ENCODE measurements at places on chromosomes 12 and 14.
A peak's percentile ranks its signal among the peaks of the same experiment; 100 is the strongest.

GRCh38 chr14:37594238-37594970 lies 645 bp downstream of the FOXA1 start:
- DNase-seq: peak; percentile 57

DNA sequence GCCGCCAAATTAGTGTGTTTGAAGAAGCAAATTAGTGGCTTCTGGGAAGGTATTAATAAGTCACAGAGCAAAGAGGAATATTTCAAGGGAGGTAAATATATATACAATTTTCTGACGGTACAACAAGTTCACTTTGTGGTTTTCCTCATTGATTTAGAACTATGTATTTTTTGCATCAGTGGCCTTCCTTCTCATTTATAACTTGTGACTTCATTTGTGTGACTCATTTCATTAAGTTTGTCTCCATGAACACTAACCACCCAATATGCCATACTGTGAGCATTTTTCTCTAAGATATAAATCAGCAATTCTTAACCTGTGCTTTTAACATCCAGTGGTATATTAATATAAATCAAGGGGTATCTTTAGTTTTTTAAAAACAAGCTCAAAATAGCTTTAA lies 29.3 kb upstream of the ARHGAP5 start:
- no peak for DNase-seq

GRCh38 chr14:21287168-21287567 lies 7.3 kb downstream of the RPGRIP1 start:
- no peak for DNase-seq

DNA sequence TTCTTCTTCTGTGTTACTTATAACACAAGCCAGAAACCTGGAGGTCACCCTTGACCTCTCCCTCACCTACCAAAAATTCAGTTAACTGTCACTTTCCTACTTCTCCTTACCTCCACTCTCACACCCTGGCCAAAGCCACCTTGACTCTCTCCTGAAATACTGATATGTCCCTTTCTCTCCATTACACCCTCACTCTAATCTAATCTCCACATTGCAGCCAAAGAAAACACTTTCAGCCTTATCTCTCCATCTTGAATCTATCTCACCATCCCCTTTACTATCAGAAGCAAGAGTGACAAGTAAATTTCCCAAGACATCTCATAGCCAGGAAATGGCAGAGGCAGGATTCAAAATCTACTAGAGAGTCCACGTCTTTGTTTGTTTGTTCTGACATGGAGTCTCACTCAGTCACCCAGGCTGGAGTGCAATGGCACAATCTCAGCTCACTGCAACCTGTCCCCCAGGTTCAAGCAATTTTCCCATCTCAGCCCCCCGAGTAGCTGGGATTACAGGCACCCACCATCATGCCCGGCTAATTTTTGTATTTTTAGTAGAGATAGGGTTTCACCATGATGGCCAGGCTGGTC lies 28.0 kb upstream of the USP15 start:
- DNase-seq: no peak

GRCh38 chr12:20403230-20403629 lies 34.9 kb downstream of the PDE3A start:
- DNase-seq: no peak

GRCh38 chr12:113942209-113942608 lies 23.9 kb downstream of the RBM19 start:
- no peak for DNase-seq

GRCh38 chr14:50087341-50088116 lies 28.8 kb downstream of the VCPKMT start:
- DNase-seq: peak; percentile 58

DNA sequence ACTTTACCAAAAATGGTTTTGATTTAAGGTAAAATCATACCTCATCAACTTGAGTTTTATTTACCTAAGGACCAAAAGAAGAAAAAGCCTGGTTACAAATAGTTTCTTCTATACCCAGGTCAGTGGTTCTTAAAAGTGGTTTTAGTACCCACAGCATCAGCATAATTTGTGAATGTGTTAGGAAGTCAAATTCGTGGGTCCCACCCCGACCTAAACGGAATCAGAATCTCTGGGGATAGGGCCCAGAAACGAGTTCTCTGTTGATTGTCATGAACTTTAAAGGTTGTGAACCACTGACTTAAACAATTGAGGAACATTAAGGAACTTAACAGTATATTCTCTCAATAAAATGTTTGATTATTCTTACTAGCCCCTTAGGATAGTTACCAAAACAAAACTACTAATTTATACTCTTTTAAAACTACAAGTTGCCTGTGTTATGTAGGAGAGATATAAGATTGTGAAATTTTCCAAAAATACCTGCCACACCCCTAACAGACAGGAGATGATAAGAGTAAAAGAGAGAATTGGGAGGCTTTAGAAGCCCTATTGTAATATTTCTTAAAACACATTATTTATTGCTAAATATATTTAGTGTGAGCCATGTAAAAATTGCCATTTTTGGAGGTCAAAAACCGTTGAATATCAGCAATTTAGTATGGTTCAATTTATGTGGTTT lies 669 bp upstream of the SLC25A21 start:
- no peak for DNase-seq

DNA sequence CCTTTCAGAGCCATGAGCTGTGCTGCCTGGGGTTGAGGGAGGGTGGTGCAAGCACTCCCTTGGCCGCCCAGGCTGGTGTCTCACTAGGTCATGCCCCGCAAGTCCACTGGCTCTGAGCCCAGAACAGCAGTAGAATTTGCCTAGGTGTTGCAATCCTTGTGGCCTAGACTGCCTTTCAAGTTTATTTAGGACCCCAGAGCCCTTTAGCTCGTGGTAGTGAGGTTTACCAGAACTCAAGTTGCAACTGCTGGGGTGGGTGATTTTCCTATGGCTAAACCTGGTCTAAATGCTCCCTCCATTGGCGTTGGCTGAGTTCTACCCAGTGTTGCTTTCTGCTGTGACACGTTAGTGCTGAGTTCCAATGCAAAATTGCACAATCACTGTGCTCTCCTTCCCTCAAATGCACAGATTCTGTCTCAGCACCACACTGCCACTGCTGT lies 287.2 kb downstream of the BCAT1 start:
- peak; percentile 95 for DNase-seq

GRCh38 chr12:49054524-49054923 lies 6.1 kb downstream of the KMT2D start:
- DNase-seq: no peak

DNA sequence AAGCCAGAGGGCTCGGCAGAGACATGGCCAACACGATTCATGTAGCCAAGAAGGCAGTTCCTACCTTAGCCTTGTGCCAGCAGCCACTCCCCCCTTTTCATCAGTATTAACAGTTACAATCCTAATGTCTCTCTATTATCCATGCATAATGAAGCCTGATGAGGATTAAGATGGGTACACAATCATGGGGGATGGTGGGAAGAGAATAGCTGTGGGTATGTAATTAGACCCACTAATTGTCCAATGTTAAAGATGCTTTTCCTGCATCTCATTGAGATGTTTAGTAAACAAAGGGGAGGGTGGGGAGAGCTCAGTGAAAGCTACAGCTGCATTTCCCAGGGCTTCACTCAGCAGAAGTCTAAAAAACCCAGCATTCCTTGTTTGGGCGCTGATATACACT lies 70.4 kb upstream of the CMKLR1 start:
- no peak for DNase-seq

DNA sequence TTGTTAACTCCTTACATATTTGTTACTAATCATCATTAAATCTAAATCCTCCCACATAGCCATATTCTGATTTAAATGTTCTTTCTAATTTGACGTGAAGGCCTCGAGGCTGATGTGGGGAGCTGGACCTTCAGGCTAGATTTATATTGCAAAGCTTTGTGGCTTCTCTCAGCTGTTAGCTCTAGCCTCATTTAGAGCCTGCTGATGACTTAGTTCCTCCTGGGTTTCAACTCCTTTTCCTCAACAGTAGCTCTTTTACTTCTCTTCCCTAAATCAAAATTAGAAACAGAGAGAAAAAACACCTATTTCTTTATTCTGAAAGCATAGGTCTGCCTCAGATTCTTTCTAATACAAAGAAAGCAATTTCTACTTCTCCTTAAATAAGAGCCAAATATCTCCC lies 477.5 kb upstream of the CCDC196 start:
- DNase-seq: peak; percentile 4

DNA sequence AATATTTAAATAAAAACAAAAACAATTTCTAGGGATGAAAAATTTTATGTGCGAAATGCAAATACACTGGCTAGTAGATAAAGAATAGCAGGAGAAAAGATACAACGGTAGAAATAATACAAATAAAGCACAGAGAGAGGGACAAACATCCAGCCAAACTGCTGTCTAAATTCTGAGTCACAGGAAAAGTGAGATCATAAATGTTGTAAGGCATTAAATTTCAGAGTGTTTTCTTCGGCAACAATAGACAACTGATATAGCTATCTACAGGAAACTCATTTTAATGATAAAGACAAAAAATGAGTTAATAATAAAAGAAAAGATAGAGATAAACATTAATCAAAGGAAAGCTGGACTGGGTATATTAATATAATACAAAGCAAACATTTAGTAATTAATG lies 122.2 kb downstream of the NTS start:
- DNase-seq: no peak

DNA sequence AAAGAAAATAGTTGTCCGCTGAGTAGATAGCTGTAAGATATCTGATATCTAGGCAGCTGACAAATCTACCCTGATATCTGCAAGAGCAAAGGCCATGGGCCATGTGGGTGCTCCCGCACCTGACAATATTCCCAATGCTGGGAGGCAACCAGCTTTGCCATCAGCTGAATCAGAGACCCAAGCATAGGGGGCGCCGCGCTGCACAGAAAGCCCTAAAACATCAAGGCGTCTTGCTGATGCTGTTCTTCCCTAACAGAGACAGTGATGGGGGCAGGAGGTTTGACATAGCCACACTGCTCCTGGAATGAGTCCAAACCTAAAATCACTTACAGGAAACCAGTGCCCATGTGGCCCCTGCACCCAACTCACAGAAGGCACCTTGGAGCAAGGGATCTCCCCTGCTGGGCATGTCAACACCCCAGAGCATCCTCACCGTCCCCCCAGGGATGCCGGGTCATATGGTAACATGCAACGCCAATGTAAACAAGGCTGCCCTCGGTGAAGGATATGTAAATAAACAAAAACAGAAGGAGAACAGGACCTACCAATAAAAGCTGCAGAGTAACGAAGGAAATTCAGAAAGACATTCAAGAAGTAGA lies 199.5 kb downstream of the TMEM132D start:
- no peak for DNase-seq

DNA sequence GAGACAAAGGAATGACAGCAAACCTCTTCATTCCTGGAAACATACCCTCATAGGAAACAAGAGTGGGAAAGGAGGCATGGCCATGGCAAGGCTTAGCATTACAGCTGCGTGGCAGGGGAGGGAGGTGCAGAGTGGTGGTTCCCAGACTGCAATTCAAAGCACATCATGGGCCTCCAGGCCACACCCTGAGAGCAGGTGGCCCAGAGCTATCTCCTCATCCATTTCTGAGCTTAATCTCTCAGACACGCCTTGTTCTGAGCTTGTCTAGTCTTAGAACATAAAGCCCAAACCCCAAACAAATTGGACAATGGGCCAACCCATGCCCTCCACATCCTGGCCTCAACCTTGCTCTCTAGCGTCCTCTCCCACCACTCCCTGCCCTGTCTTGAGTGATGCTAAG lies 5.9 kb upstream of the KRT3 start:
- no peak for DNase-seq

DNA sequence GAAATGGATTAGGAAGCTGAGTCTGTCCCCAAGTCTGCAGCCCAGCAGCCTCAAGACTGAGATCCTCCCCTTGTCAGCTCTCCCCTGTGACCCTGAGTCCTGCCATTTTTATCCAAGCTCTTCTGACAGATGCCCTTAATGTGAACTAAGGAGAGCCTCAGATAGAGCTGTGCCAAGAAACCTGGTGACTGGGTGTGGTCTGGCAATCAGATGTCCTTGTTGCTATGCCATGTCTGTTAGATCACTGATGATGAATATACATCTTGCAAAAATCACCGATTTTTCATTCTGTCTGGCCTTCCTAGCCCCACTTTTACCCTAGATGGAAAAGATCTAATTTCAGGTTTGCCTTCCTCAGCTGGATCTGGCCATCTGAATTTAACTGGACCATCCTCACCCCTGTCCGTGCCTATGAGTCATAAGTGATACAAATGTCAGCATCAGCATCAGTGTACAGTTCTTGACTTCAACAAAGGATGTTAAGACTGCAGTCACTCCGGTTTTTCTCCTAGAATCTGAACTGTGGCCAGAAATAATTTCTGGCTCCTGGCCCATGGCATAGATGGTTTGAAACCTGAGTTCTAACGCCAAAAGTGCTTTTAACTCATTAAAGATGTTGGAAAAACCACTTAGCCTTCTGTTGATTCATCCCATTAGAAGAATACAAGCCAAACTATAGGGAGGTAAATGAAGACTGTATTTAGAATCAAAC lies 61.2 kb upstream of the GRIP1 start:
- DNase-seq: no peak

DNA sequence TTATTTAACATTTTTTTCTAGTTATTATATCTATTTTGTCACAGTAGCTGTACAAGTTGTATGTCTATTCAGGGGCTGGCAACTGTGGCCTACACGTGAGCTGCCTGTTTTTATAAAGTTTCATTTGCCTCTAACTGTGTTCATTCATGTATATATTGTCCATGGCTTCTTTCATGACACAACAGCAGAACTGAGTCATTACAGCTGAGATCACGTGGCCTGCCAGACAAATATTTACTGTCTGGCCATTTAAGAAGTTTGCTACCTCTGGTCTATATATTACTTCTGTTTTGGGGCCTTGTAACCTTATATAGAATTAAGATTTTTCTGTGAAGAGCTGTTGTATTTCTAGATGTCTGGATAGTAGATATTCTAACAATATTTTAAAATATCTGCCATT lies 37.9 kb downstream of the KIAA0586 start:
- DNase-seq: no peak

DNA sequence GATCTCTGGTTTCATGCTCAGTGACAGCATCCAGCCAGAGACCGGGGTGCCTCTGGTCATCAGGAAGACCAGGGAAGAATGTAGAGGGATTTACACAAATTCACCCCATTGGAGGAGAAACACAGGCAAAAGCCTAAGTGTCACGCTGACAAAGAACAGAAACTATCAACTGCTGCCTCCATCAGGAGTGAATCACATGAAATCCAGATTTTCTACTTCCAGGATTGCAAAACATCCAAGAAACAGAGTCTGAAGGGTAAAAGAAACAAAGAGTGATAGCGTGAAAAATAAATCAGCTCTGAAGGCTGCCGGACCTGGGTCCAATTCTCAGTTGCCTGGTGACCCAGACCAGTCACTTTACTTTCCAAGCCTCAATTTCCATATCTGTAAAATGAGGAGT lies 136.1 kb upstream of the MAP1LC3B2 start:
- peak; percentile 81 for DNase-seq

DNA sequence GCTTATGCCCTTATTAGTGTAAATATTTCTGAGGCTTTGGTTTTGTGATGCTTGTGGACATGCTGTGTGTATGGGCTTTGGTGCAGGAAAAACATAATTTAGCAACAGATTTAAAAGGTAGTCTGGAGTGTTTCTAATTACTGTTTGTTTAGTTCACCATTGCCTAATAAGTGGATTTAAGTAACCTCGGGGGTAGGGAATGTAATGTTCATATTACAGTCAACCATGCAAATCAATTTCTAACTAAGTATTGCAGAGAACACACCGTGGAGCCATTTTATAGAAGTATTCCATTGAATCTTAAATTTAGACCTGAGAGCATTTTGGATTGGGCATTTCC lies 53.5 kb downstream of the ANO6 start:
- DNase-seq: no peak

GRCh38 chr12:68178774-68179439 lies 19.4 kb upstream of the IFNG start:
- no peak for DNase-seq

- DNase-seq: no peak
Observed at GRCh38 chr14:57549016-57549564, 55.4 kb upstream of the CCDC198 start.

GRCh38 chr14:85187521-85187920 lies 342.4 kb upstream of the FLRT2 start:
- DNase-seq: no peak
